Endodermal cell (in vitro differentiated cells): ENCODE measurements at places on chromosomes 16 and 17.

DNA sequence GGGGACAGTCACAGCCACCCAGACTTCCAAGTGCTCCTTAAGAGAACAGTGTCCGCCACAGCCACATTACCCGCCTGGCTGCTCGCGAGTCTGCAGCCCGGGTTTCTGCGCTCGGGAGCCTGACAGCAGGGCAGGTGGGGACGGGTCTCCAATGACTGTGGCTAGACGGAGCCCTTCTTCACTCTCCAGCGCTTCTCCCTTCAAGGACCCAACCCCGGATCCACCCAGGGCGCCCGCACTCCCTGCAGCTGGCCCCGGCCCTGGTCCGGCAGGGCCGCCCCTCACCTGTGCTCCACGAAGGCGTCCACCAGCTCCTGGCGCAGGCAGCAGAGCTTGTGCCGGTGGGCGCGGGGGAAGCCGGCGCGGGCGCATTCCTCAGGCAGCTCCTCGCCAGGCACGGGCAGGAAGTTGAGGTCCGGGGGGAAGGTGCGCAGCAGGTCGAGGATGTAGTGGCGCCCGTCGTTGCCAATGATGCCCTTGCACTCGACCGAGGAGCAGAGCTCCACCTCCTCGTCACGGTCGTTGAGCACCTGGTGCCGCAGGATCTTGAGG is 13.9 kb downstream of the CLUH start:
- peak; percentile 57 for DNase-seq

- DNase-seq = peak; percentile 43
These were observed 32.6 kb downstream of the WNT9B start for GRCh38 chr17:46883871-46884520.

- peak; percentile 98 for DNase-seq
These were observed 102.5 kb downstream of the MRM1 start for GRCh38 chr17:36703860-36704266.

DNA sequence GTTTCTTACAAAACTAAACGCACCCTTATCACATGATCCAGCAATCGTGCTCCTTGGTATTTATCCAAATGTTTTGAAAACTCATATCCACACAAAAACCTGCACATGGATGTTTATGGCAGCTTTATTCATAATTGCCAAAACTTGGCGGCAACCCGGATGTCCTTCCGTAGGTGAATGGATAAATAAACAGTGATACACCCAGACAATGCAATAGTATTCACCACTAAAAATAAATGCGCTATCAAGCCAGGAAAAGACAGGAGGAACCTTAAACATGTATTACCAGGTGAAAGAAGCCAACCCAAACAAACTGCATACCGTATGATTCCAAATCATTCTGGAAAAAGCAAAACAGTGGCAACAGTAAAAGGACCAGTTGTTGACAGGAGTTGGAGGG is 10.0 kb downstream of the SPATA32 start:
- DNase-seq = no peak

GRCh38 chr17:73972056-73972455 is 231.4 kb upstream of the RPL38 start:
- DNase-seq = peak; percentile 28

- DNase-seq = peak; percentile 85
These were observed 772 bp upstream of the SAMD14 start for GRCh38 chr17:50130559-50131305.

- peak; percentile 45 for DNase-seq
These were observed 69.6 kb upstream of the RCVRN start for GRCh38 chr17:9974448-9975381.

- DNase-seq = no peak
These were observed 29.0 kb upstream of the PLLP start for GRCh38 chr16:57313509-57313908.
